ENCODE measurements at places on chromosomes 1 and 21.

- DNase-seq = no peak
Measured at GRCh38 chr1:74407902-74408301, 104.5 kb downstream of the LRRC53 start.

DNA sequence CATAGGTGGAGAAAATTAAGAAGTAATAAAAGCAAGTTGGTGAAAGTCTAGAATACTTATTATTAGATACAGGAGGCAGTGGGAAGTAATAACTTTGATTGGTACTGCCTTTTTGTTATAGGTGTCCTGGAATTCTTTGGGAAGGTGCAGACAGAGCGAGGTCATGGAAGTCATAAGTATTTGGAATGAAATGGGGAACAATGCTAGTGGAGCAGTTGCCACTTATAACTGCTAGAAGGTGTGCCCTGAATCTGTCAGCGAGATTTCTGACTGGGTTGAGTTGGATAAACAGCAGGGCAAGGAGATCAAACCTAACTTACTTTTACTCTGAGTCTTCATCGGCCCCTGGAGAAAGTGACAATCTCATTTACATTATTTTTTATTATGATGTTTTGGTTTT, 69.6 kb downstream of the LHX9 start:
- DNase-seq = no peak

- no peak for DNase-seq
Measured at GRCh38 chr1:207810606-207811295, 58.9 kb downstream of the CD46 start.

- no peak for DNase-seq
Measured at GRCh38 chr1:85325920-85326319, 49.5 kb upstream of the BCL10 start.

- no peak for DNase-seq
Measured at GRCh38 chr1:35434703-35435102, 122.5 kb downstream of the KIAA0319L start.

DNA sequence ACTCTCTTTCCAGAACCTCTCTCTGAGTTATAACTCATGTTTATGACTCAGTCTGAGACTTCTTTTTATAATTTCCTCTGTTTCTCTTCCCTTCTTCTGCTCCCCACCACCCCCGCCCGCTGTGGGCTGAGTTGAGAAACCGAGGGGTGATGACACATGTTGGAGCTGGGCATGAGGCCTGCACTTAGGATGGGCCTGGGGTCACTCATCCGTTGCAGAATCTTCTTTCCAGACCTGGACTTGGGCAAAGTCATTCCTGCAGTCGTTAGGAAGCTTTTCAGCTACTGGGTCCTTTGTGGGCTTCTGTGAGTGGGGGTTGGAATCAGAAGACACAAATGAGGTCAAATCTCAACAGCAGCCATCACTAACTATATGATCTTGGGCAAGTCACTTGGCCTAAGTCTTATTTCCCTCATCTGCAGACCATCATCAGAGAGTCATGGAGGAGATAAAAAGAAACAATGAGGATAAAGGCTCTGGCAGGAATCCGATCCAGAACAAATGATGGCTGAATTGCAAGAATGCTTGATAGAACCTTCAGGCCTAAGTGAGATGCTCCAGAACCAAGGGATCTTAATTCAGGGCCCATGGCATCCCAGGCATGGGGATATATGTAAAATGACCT, 53.4 kb downstream of the RPS6KA1 start:
- DNase-seq = no peak

All from stimulated activated CD4-positive, alpha-beta T cell treated with anti-CD3 and anti-CD28 coated beads, Interleukin-1b, Interleukin-23, amount 100 ng/mL, for 1 hour (primary cell).